ENCODE measurements at places on chromosomes 7 and 10.

- no peak for DNase-seq
Measured at GRCh38 chr10:131547129-131547799, 235.7 kb upstream of the TCERG1L start.

DNA sequence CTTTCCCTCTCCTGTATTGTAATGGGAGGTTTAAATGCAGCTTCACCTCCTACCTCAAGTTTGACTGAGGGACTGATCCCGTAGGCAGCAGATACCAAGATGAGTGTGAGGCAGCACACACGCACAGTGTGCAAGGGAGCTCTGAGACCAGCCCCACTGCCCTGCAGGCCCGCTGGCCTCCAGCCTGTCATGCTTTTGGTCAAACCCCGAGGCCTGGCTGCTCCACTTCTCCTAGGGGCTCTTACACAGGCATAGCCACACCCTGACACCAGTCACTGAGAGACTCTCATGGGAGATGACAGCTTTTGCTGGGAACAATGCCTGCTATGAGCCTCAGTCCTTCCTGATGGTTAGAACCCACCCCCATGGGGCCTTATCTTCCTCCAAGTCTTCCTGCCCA lies 27.6 kb downstream of the DRGX start:
- no peak for DNase-seq

- DNase-seq = no peak
Measured at GRCh38 chr7:46814516-46815250, 767.2 kb downstream of the TNS3 start.

GRCh38 chr10:6083523-6084475 lies 5.0 kb upstream of the RBM17 start:
- DNase-seq = no peak

DNA sequence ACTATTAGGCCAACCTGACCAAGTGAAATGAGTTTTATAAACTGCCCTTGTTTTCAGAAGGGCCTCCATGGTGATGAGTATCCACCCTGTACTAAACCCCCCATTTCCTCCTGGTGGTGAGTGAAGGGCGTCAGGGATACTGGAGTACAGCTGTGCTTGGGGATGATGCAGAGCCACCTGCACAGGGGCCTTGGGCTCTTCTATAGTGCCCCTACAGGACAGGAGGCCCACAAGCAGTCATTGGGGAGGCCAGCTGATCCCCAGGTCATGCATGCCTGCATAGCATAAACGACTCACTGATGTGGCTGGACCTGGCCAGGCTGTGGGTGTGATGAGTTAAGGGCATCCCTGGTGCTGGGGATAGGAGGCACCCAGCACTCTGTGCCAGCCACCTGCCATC lies 114.1 kb upstream of the CELF2 start:
- DNase-seq = no peak

DNA sequence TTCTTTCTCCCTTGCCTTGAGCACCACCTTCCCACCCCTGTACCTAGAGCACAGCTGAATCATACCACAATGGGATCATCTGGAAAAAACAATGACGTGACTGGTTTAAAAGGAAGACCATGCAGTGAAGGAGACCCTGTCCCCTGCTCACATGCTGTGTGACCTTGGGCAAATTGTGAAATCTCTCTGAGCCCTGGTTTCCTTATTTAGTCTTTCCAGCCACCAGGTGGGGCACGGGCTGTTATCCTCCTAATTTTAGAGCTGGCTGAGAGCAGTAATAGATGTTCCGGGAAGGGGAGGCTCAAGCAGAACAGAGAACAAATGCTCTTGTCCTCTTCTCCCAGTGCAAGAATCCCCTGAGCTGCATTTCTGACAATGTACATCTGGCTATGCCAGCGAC lies 198.3 kb downstream of the RPS24 start:
- no peak for DNase-seq

DNA sequence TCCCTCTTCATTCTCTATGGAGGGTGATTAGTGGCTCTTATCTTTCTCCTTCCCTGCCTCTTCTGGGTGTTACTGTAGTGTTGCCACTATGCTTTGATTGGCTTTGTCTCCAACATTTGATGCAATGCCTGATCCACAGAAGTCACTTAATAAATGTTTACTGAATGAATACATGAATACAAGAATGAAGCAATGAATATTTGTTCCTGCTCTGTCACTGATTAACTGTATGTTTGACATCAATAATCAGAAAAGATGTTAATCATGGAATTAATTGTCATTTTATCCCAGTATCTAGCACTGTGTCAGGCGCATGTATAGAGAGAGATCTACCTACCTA lies 4.3 kb downstream of the ANK3 start:
- no peak for DNase-seq

GRCh38 chr7:96408881-96409280 lies 87.0 kb upstream of the SLC25A13 start:
- DNase-seq = no peak

DNA sequence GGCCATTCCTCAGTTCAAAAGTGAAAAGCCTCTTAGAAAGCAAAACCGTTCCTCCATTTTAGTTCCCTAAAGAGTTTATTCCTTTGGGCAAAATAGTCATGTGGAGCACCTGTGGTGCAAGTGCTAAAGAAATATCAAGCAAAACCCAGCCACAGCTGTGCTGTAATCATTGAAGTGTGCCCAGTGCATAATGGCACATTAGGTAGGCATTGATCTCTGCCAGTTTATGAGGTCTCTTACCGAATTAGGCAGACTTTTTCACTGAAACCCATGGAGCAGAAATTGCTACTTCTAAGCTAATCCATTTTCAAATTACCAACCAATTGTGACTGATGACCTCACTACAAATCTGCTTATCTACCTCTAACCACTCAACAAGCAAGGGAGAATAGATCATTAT lies 97.2 kb upstream of the SEMA3A start:
- DNase-seq = no peak

- DNase-seq = no peak
Measured at GRCh38 chr10:124641282-124642087, 102.7 kb downstream of the FAM53B start.

DNA sequence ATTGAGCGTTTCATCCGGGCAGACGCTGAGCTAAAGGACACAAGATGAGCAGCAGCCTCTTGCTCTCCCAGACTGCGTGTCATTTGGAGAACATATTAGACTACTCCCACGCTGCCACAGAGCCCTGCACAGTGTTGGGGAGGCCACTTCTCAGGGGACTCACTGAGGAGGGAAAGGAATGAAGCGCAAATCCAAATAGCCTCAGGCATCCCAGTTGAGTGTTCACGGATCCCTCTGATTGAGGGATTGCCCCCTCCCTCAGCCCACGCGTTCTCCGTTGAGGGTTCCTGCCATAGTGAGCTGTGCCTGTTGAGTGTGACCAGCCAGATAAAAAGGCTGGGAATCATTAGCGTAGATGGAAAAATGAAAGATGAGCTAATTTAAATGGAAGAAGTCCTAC lies 563.4 kb downstream of the ACTR3B start:
- DNase-seq = no peak

DNA sequence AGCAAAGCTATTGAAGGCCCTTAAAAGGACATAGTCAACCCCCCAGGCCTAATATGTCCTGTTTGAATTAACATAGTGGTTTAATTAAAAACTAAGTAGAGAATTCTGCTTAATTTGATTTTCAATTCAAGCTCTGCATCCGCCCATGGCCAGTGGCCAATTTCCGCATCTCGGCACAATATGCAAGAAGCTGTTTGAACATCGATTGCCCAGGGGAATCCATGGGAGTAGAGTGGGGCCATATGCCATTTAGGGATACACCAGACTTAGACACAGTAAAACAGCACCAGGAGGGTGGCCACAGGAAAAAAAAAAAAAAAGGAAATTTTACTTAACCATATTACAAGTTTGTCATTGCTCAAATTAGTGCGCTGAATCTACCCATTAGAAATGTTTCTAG lies 100.4 kb downstream of the LMBR1 start:
- DNase-seq = no peak

GRCh38 chr7:108054537-108054936 lies 51.6 kb upstream of the LAMB1 start:
- no peak for DNase-seq

DNA sequence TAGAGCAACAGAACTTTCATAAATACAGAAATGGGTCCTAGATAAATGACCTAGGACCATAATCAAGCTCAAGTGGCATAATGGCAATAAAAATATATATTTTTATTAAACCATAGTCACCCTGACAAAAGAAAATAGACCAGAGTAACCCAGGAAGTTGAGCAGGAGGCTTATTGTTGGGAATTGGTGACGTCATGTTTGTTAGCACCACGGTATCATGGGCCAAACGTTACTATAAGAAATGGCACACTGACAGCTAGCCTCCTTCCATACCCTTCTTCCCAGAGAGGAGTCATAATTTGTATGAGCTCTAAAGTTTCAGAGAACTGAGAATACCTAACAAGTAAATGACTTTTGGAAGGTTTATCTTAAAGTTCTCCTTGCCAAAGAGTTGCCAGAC lies 1698.2 kb downstream of the REEP3 start:
- no peak for DNase-seq

- DNase-seq = no peak
Measured at GRCh38 chr7:126578338-126578737, 674.4 kb downstream of the GRM8 start.

GRCh38 chr10:129192344-129193128 lies 274.5 kb upstream of the MGMT start:
- DNase-seq = no peak

- DNase-seq = no peak
Measured at GRCh38 chr7:128304212-128304611, 39.5 kb downstream of the RBM28 start.

DNA sequence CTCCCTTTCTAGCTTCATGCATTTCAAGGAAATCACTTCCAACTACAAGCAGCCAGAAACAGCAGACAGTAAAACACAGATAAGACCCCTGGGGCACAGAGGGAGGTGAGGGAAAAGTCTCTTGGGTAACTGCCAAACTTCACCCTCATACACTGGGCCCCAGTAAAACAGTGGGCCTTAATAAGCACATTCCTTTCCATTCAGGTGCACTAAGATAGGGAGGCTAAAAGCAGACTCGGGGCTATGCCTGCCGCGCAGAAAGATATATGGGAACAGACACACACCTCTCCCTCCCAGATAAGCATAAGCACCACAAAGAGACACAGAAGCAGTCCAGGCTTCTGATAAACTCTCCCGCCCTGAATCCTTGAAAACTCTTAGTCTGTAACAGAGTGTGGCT lies 117.0 kb downstream of the TYW1B start:
- DNase-seq = no peak

GRCh38 chr7:96737545-96738050 lies 28.0 kb upstream of the SEM1 start:
- DNase-seq = no peak

GRCh38 chr10:8392216-8392615 lies 337.7 kb downstream of the GATA3 start:
- DNase-seq = no peak

- DNase-seq = no peak
Measured at GRCh38 chr10:77501152-77501845, 136.3 kb downstream of the KCNMA1 start.

GRCh38 chr7:131098527-131098926 lies 229.1 kb upstream of the MKLN1 start:
- DNase-seq = no peak

DNA sequence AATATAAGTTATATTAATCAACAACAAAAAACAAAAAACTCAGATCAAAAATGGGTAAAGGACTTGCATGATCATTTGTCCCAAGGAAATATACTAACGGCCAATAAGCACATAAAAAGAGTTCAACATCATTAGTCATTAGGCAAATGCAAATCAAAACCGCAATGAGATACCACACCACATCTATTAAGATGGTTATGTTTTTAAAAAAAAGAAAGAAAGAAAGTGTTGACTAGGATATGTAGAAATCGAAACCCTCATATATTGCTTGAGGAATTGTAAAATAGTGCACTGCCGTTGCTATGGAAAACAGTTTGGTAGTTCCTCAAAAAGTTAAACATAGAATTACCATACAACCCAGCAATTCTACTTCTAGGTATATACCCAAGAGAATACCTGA lies 39.4 kb upstream of the CTNNA3 start:
- no peak for DNase-seq

GRCh38 chr10:62382831-62383230 lies 8.7 kb downstream of the ZNF365 start:
- no peak for DNase-seq

DNA sequence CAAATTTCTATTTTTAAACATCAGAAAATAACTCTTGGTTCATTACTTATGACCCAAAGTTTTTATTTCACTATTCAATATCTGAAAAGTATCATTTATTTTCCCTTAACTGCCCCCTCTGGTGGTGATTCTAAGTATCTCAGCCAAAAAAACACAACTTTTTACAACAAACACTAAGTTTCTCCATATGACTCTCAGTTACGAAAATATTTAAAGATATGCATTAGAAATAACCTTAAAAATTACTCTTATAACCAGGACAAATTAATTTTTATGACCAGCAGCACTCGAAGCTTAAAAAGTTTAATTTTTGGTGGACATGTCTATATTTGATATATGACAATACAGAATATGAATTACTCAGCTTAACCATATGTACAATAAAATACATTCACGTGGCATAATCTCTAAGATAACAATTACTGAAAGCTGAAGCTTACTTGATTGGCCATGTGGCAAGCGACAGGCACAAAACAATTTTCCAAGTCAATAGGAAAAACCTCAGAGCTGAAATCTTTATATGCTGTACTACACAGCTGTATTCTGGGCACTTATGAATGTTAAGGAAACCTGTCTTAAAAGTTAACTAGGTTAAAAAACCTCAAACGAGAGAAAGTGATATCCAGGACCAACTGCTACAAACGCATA lies 2.3 kb downstream of the HNRNPA2B1 start:
- DNase-seq = no peak

GRCh38 chr7:85156661-85157208 lies 30.1 kb downstream of the SEMA3D start:
- no peak for DNase-seq

DNA sequence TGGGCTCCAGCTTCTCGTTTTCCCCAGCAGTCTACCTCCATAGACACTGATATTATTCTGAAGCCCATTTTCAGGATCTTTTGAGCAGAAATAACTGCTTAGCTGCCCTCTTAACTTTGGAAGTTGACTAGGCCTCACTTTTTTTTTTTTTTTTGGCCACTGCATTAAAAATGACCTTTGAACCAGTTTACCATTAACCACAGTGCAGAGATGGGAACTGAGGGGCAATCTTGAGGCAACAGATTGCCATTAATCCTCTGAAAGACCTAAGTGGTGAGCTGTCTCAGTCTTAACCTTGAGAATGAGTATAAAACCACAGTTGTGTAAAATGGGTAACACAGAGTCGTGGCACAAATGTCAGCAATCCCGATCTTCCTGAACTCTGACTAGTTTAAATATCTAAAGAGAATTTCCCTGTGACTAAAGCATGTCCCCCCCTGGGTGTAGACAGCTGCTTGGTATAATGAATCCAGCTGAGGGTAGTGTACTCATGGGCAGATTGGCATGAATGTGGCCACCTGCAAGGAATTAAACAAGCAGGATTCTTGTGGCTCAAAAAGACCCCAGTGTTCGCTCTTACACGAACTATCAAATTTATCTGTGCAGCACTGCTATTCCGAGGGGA lies 46.1 kb upstream of the FMC1 start:
- DNase-seq = no peak

GRCh38 chr10:88245974-88246511 lies 337.1 kb downstream of the RNLS start:
- DNase-seq = no peak

GRCh38 chr7:157612664-157613561 lies 276.1 kb downstream of the DNAJB6 start:
- DNase-seq = peak; percentile 12
